ENCODE measurements at places on chromosomes 6 and 20. TPM values are rescaled to one million over a fixed set of nuclear protein-coding genes. Genes with fewer than 3 reads are reported as not detected.

Gene LTB
- polyA plus RNA-seq = 4.7 TPM

DNA sequence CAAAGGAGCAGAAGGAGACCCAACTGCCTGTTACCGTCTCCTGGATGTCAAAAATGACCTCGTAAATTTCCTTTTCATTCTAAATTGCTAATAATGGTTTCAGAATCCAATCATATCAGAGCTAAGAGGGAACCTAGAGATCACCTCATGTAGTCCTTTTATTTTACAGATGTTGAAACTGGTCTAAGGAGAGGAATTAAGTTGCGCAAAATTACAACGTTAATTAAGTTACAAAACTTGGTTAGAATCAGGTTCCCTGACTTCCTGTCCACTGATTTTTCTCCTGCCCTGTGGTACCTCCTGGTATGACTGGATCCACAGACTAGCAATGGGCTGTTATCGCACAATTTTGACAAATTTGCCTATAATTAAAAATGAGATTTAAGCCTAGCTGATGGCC is 9.0 kb upstream of the STK38 start:
- no peak for DNase-seq

DNA sequence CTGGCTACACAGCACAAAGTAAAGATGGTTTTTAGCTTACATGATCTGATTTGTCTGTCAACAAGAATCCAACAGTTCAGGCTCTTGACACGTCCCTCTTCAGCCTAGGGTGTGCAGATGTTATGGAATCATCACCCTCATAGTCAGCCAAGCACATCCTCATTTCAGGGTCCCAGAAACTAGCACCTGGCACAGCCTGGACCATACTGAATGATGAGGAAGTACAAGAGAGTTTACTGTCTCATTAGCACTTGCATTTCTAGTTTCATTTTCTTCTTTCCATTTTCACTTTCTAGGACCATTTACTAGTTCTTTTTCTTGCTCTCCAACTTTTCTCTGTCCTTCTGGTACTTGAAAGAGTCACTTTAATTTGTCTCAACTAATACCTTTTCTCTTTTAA is 6.5 kb downstream of the RIPOR2 start:
- DNase-seq = no peak

- DNase-seq = no peak
Measured at GRCh38 chr20:63962426-63963347, 6.5 kb upstream of the UCKL1 start.

- DNase-seq = no peak
Measured at GRCh38 chr6:13354331-13355042, 26.1 kb upstream of the TBC1D7 start.

Gene ADTRP
- polyA plus RNA-seq = 0.87 TPM

Gene ULBP1
- polyA plus RNA-seq = 5.0 TPM

- DNase-seq = no peak
Measured at GRCh38 chr20:8212286-8212685, 80.2 kb downstream of the PLCB1 start.

DNA sequence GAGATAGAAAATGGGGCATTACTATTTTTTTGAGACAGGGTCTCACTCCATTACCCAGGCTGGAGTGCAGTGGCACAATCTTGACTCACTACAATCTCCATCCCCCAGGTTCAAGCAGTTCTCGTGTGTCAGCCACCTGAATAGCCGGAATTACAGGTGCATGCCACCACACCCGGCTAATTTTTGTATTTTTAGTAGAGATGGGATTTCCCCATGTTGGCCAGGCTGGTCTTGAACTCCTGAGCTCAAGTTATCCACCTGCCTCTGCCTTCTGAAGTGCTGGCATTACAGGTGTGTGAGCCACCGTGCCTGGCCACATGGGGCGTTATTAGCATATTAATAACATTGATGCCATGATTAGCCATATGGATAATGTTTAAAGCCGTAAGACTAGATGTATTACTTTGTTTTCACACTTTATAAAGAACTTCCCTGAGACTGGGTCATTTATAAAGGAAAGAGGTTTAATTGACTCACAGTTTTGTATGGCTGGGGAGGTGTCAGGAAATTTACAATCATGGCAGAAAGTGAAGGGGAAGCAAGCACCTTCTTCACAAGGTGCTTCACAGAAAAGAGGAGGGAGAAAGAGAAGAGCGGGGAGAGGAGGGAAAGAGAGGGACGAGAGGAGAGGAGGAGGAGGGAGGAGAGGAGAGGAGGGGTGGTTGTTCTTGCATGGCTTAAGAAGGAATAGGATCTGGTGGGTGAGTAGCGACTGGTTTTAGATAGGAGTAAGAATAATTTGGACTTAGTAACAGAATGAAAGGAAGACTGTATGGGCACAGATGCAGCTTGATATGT is 51.9 kb downstream of the MYO6 start:
- no peak for DNase-seq

DNA sequence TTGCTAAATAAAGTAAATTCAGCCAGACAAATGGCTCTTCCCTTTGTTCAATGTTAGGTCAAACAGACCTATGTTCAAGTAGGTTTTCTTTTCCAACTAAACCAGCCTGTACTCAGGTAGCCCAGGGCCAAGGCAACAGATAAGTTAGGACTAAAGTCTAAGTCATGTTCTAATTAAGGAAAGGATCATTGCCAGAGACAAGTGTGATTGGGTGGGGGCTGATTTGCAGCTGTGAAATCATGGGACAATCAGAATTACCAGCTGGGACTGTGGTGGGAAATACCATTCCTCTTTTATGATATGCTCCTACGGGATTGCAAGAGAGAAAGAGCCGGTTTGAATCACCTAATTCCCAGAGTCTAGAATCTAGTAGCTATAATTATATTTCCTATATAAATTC is 4.2 kb upstream of the FBXO30 start:
- no peak for DNase-seq

Gene EPPIN
- polyA plus RNA-seq = 0.24 TPM

Gene BPIFB1
- polyA plus RNA-seq = 0.09 TPM

Gene MAP3K5
- 7.1 TPM for polyA plus RNA-seq

Gene KIF13A
- polyA plus RNA-seq = 36.4 TPM

DNA sequence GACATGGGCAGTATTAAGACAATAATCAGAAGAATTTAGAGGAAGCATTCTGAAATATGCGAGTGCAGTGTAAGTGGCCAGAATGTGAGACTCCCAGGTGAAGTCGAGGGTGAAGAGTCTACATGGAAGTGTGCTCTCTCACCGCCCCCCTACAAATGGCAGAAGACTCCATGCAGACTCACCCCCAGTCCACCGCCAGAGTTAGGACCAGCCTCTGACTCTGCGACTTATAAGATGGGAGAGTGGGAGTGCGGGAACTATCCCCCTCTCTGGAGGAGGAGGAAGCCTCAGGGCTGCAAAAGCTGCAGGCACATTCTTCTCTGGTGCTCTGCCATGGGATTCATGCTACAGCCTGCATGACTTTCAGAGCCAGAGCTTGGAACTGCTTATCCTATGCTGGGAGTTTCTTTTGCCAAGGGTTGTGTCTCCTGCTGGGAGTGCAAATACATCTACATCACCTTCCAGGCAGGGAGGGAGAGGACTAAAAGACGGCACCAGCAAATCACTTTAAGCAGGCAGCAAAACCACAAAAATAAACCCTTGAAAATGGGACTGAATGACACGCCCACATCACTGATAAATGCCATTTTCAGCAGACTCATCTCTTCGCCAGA is 206.7 kb upstream of the SULF2 start:
- DNase-seq = no peak

Gene MMUT
- polyA plus RNA-seq = 39.9 TPM

GRCh38 chr20:48377940-48378339 is 449.9 kb downstream of the PREX1 start:
- DNase-seq = no peak

DNA sequence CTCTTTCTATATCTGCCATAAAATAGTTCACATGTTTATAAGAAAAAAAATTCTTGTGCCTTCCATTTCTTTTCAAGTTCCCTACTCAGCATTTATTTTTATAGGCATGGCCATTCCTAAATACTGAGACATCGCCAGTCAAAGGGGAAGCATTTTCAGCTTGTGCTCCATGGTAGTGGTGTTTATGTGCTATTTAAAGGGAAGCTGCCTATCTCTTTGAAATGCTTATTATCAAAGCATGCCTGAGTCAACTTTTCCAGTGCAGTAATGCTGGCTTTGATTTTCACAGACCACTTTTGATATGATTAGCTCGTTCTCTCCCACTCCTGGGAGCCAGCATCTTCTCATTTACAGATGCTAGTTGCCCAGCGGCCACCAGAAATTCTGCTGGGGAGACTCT is 124.1 kb upstream of the RIN2 start:
- DNase-seq = no peak

Gene BPIFB2
- not detected for polyA plus RNA-seq

Data from right lung (tissue), 10 donors.